Glutamatergic neuron (in vitro differentiated cells): ENCODE measurements at places on chromosomes 3 and 15. TPM values are rescaled to one million over a fixed set of nuclear protein-coding genes. Genes with fewer than 3 reads are reported as not detected.
A peak's percentile ranks its signal among the peaks of the same experiment; 100 is the strongest.

Gene SI
- total RNA-seq, result not detected

Gene RGMA
- 56.6 TPM for total RNA-seq

Gene TRPM1
- not detected for total RNA-seq

- peaks cover 24% of the 10 kb centered on the region for H3K4me1 ChIP-seq
- H3K36me3 ChIP-seq, result no peaks in the 10 kb centered on the region
- H3K4me3 ChIP-seq, result peak overlapping the region; percentile 25
- peaks cover 8% of the 10 kb centered on the region for H3K27me3 ChIP-seq
- no peak overlapping the region for H3K27ac ChIP-seq
Measured at GRCh38 chr3:50124800-50125178, 30.3 kb upstream of the SEMA3F start.

GRCh38 chr3:13322324-13322723, 97.8 kb downstream of the NUP210 start:
- no peaks in the 10 kb centered on the region for H3K36me3 ChIP-seq
- H3K27ac ChIP-seq, result no peak overlapping the region
- no peaks in the 10 kb centered on the region for H3K4me1 ChIP-seq

DNA sequence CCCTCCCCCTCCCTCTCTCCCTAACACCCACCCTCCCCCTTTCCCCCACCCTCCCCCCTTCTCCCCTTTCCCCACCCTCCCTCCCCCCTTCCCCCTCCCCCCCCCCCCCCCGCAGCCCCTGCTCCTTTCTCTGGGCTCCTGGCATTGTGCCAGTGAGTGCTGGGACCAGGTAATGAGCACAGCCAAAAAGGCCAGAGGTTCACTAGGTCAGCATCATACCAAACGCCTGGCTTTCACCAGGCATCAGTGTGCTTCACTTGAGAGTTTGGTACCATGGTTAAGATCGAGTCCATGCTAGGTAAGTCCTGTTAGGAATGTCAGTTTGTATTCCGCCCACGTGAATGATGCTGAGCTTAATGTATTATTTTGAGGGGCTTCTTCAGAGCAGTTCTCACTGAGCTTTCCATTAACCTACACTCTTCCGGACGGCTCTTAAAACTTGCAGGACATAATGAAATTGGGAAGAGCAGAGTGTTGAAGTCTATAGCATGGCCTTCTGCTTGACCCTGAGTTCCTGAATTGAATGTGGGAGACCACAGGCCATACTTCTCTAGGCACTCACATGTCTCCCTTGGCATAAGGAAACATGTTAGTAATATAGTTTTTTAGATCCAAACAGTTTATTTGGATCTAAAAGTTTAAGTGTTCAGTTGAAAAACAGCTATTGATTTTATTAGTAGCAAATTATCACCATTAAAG, 45.6 kb downstream of the SENP2 start:
- peaks cover 2% of the 10 kb centered on the region for H3K4me1 ChIP-seq
- peaks cover 4% of the 10 kb centered on the region for H3K27me3 ChIP-seq
- H3K36me3 ChIP-seq, result no peaks in the 10 kb centered on the region
- DNase-seq, result no peak

GRCh38 chr3:60737633-60738399, 513.4 kb downstream of the FHIT start:
- H3K36me3 ChIP-seq, result no peaks in the 10 kb centered on the region
- no peak for DNase-seq
- H3K27ac ChIP-seq, result no peak overlapping the region
- H3K4me3 ChIP-seq, result no peak overlapping the region
- no peaks in the 10 kb centered on the region for H3K27me3 ChIP-seq
- H3K4me1 ChIP-seq, result peaks cover 35% of the 10 kb centered on the region

GRCh38 chr3:64133272-64133671, 92.0 kb downstream of the PRICKLE2 start:
- DNase-seq, result no peak
- H3K4me3 ChIP-seq, result no peak overlapping the region
- peaks cover 24% of the 10 kb centered on the region for H3K4me1 ChIP-seq
- no peaks in the 10 kb centered on the region for H3K36me3 ChIP-seq

DNA sequence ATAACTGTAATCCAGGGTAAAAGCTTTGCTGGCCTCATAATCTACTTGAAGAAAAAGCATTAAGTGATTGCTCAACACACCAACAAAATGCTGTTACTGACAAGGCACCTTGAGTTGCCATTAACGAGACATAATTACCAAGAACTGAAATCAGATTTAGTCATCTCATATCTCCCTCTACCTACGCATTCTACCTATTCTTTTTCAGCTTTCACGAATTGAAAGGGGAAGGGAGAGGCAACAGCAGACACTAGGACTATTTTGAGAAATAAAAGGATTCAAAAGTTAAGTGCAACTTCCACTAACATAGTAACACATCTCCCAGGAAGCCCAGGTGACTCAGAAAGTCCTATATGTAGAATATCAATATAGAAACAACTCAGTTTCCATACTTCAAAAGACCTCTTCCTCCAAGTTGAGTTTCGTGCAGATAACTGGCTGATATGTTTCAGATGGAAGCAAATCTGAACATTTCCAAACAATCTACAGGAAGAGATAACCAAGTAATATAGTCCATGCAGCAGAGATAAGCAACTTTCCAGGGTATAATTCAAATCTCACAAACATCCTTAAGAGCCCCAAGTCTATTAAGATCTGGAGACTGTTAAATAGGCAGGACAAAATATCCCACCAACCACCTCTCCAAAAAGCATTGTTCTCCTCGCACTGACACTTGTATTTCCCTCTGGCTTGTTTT, 1.9 kb downstream of the OSBPL10 start:
- peak overlapping the region; percentile 74 for H3K4me3 ChIP-seq
- peaks cover 11% of the 10 kb centered on the region for H3K27me3 ChIP-seq
- peaks cover 3% of the 10 kb centered on the region for H3K4me1 ChIP-seq
- DNase-seq, result no peak
- no peaks in the 10 kb centered on the region for H3K36me3 ChIP-seq

GRCh38 chr3:65094723-65095122, 406.9 kb upstream of the ADAMTS9 start:
- DNase-seq, result no peak
- H3K36me3 ChIP-seq, result no peaks in the 10 kb centered on the region
- no peak overlapping the region for H3K27ac ChIP-seq
- H3K4me3 ChIP-seq, result no peak overlapping the region
